ENCODE measurements at places on chromosomes 5 and 9.

- no peak for DNase-seq
These were observed 630.3 kb downstream of the ISL1 start for GRCh38 chr5:52013523-52013922.

GRCh38 chr5:138212828-138213160 is 329 bp downstream of the CDC23 start:
- no peak for DNase-seq

DNA sequence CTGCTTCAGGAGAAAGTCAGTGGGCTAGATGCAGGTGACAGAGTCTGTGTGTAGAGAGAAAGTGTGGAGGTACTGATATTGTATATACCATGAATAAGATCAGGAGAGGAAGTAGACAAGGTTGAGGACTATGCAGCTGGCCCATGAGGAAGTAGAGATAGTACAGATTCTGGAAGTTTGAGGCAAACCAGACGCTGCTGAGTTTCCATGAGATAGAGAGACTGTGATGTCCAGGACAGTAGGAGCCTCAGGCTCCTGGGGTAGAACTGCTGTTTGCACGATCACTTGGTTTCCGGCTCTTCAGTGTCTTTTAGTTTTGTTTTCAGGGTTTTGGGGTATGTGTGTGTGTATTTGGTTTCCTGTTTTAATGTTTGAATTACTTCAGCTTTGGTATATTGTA is 13.6 kb downstream of the OTULINL start:
- peak; percentile 98 for DNase-seq

DNA sequence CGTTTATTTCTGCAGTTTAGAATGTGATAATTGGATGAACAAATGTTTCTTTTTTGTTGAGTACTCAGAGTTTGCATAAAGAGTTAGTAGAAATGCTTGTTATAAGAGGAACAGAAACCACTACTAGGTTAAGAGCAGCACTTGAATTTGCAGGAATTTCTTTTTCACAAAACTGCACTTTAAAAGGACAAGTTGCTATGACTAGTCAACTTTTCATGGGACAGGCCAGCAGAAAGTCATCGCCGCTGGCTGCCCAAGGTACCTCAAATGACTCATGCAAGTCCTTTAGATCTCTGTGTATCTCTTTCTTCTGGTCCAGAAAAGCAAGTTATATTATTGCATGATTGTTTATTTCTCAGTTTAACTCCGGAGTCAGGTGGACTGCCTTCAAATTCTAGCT is 97.3 kb upstream of the HMHB1 start:
- DNase-seq, result no peak

DNA sequence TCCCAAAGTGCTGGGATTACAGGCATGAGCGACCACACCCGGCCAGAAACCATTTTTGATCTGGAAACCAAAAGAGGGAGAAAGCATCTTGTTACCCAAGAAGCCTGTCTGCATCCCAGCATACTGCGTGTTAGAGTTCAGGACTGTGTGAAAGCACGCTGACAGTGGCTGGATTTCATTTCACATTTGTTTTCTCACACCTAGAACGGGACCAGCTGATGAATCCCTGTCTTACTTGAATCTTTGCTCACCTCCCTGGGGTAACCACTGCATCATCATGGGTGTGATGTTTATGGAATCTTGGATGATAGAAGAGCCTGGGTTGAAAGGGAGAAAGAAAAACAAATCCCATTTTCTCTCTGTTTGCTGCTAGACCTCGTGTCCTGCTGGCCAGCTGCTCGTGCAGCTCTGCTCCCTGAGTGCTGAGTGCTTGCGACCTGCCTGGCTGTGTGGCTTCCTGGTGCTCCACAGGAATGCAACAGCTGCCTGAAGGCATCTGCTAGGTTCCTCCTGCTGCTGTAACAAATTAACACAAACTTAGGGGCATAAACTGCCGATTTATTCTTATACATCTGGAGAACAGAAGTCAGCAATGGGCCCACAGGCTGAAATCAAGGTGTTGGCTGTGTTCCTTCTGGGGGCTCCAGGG is 378.3 kb upstream of the DAP start:
- no peak for DNase-seq

GRCh38 chr9:22452415-22453010 is 5.9 kb downstream of the DMRTA1 start:
- peak; percentile 15 for DNase-seq

GRCh38 chr5:100303216-100303615 is 232.0 kb upstream of the FAM174A start:
- DNase-seq, result no peak

DNA sequence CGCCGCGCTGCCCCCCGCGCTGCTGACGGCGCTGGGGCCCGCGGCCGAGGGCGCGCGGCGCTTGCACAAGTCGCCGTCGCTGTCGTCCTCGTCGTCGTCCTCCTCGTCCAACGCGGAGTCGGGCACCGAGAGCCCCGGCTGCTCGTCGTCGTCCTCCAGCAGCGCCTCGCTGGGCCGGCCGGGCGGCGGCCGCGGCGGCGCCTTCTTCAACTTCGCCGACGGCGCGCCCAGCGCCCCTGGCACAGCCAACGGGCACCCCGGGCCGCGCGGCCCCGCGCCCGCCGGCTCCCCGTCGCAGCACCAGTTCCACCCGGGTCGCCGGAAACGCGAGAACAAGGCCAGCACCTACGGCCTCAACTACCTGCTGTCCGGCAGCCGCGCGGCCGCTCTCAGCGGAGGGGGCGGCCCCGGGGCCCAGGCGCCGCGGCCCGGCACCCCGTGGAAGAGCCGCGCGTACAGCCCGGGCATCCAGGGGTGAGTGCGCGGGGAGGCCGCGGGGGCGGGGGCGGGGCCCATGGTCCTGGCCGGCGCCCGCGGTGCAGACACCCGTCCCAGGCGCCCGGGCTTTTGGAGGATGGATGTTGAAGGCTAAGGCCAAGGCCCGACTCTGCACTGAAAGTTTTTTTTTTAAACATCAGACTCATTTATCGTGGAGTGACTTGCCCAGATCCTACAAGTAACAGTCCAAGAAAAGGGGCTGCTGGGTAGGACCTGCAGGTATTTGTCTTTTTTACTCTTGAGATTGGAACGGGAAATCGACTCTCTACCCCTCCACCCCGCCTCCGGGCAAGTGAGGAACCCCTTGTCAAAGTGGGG is 1.2 kb downstream of the TENT4A start:
- peak; percentile 5 for DNase-seq

- no peak for DNase-seq
These were observed 5.2 kb downstream of the HAPLN1 start for GRCh38 chr5:83715236-83716065.

GRCh38 chr9:136141682-136142413 is 23.2 kb upstream of the TMEM250 start:
- no peak for DNase-seq

DNA sequence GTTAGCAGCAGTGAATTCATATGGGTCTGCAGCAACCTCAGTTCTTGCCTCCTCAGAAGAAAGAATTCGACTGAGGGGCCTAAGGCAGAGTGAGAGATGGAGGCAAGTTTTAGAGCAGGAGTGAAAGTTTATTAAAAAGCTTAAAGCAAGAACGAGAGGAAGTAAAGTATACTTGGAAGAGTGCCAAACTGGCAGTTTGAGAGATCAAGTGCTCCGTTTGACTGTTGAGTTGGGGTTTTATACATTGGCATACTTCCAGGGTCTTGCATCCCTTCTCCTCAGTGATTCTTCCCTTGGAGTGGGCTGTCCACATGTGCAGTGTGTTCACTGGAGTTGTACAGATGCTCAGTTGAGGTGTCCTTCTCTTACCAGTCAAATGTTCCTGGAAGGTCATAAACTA is 203.6 kb downstream of the SPATA31D1 start:
- peak; percentile 17 for DNase-seq

DNA sequence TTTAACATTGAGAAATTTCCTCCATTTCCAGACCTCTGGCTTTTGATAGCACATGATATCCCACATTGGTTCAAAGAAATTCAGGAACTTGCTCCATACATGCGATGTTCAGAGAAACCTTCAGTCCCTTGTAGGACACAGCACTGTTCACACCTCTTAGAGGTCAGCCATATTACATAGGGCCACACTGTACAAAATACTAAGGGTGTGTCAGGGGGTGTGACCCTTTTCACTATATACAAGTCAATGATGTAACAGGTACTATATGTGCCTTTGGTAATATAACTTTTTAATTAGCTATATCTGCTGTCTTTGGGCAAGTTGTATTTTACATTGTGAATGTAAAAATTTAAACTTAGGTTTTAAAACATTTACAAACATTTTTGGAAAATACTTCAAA is 505.5 kb downstream of the ENC1 start:
- no peak for DNase-seq

DNA sequence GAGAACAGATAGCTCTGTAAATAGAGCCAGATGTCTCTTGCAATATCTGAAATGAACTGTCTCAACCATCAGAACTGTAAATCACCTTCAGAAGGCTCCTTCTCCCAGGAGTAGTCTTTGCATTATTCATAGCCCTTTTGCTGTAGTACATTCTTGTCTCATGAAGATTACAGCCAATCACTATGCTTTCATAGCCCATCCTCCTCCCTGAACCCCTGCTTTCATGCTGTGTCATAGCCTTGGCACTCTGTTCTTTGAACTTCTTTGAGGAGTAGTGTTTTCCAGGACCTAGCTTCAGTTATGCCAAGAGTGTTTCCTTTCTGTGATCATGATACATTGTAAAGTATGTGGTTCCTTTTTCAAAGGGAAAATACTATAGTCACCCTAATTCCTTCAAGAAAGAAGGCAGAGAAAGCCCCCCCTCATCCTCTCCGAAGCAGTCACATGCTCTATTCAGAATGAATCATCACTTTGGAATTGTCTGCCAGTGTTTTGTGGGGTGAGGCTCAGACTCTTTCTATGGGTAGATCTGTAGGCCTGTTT is 61.1 kb downstream of the GRIA1 start:
- DNase-seq, result no peak

DNA sequence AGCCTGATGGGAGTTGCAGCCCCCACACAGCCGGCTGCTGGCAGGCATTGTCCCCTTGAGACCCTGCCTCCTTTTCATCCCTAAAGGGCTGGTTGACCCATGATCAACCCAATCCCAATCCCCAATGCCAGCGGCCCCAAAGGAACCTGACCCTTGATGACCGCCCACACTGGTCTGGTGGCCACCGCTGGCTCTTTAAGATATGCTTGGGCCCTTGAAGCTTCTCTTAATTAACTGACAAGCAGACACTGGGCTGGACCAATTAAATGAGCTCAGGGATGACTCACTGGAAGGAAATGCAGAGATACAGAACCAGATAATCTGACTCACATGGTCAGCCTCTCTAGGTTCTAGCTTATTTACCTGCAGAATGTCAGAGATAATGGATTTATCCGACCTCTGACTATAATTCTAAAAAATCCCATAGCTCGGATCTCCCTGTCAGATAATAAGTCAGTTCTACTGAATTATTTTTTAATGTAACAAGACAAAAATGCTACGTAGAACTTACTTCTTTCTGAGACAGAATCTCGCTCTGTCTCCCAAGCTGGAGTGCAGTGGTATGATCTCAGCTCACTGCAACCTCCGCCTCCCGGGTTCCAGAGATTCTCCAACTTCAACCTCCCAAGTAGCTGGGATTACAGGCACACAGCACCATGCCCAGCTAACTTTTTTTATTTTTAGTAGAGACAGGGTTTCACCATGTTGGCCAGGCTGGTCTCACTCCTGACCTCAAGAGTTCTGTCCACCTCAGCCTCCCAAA is 11.1 kb upstream of the MLANA start:
- no peak for DNase-seq

- peak; percentile 12 for DNase-seq
These were observed 409.5 kb downstream of the ARHGEF28 start for GRCh38 chr5:74035521-74035937.

DNA sequence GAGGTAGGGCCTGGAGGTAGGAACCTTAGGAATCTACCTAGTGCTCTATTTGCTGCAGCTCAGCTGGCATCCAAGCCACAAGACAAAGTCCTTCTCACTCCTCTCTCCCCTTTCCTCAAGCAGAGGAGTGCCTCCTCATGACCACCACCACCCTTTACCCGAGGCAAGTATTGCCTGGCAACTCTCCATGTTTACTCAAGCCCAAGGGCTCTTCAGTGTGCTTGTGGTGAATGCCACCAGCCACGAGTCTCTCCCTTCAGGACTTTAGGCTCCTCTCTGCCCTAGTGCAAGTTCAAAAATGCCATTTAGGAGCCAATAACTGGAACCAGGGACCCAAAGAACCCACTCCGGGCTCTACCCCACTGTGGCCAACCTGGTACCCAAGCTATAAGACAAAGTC is 514.5 kb upstream of the RGMB start:
- DNase-seq, result no peak

GRCh38 chr5:91058575-91058974 is 324.5 kb downstream of the ARRDC3 start:
- no peak for DNase-seq

- no peak for DNase-seq
These were observed 395.6 kb downstream of the DMAC1 start for GRCh38 chr9:7403839-7404487.

DNA sequence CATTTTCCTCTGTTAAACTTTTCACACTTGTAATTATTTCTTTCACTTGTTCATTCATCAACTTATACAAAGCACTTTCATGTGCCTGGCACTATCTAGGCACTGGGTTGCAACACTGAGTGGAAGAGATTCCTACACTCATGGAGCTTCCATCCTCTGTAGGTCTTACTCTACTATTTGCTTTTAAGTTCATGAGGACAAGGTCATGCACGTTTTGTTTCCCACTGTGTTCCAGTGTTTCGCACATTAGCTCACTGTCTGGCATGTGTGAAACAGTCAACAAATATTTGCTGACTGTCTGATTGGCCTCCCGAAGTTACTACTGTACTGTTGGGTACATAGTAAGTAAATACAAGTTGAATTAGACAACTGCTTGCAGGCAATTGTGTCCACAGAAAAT is 87.9 kb upstream of the IFNK start:
- DNase-seq, result no peak

- no peak for DNase-seq
These were observed 114.2 kb downstream of the SEMA5A start for GRCh38 chr5:9431496-9432258.

DNA sequence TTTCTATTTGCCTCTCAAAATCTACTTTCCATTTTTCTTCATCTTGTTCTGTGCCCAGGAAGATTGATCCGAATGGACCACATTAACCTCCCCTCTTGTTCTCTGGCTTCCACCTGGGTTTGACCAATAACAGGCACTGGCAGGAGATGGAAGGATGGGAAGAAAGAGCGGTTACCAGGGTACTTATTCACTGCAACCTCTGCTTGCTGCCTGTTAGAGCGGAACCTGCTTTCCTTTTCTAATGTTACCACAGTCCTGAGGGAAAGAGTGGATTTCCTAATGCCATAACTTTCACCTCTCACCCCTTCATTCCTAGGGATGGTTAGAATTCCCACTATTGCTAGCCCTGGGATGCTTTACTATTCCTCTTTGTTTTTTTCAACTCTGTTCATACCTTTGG is 262.1 kb downstream of the RFX3 start:
- no peak for DNase-seq

DNA sequence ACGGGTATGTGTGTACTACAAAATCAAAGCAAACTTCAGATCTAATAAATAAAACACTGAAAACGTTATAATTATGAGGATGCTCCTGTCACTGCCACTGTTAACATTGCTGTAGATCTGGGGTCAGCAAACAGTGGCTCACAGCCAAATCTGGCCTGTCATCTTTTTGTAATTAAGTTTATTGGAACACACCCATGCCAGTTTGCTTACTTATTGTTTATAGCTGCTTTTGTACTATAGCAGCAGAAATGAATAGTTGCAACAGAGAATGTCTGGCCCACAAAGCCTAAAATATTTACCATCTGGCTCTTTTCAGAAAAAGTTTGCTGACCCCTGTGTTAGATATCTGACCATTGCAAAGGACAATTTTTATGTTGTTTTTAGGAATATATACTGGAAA is 32.1 kb downstream of the PRRC1 start:
- DNase-seq, result no peak

Measured in Kasumi-1 (cell line).